Nephron progenitor cell (in vitro differentiated cells): ENCODE measurements at places on chromosomes 16 and 17.

GRCh38 chr17:39151150-39151942 lies at the start of gene PLXDC1:
Gene PLXDC1, minus strand, starts transcription at chr17:39151637. Its CDS starts 200 bp downstream, at chr17:39151437.
- peak; percentile 68 for DNase-seq

DNA sequence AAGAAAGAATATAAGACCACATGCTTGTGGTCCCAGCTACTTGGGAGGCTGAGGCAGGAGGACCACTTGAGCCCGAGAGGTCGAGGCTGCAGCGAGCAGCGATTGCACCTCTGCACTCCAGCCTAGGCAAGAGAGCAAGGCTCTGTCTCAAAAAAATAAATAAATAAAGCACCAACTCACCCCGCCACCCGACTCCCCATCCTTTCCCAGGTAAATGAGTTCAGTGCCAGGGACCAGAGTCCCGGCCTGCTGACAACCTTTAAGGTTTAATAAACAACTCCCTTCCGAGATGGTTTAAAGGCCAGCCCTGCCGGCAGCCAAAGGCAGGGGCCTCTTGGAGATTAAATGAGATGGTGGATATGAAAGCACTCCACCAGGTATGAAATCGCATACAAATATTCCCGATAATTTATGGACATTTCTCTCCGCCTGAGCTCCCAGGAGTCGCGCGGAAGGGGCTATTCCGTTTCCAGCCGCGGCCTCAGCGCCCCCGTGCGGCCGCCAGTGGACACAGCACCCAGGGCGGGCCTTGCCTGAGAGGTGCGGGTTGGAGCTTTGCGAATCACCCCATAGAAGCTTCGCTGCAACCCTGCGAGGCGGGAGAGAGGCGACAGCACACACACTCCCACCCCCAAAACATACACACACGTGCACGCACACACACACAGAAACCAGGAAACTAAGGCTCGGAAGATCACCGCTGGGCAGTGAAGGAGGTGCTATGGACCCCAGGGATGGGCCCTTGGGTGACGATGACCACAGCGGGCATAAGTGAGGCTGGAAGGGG lies 4.0 kb upstream of the RPL38 start:
- DNase-seq, result peak; percentile 86

- DNase-seq, result no peak
Measured at GRCh38 chr17:35963663-35964062, 17.6 kb downstream of the CCL16 start.

- DNase-seq, result no peak
Measured at GRCh38 chr17:66625311-66625767, 209.6 kb upstream of the CACNG5 start.

- no peak for DNase-seq
Measured at GRCh38 chr17:1839516-1839915, 9.7 kb downstream of the RPA1 start.

GRCh38 chr17:59431601-59432000 lies 100.1 kb downstream of the YPEL2 start:
- DNase-seq, result no peak

DNA sequence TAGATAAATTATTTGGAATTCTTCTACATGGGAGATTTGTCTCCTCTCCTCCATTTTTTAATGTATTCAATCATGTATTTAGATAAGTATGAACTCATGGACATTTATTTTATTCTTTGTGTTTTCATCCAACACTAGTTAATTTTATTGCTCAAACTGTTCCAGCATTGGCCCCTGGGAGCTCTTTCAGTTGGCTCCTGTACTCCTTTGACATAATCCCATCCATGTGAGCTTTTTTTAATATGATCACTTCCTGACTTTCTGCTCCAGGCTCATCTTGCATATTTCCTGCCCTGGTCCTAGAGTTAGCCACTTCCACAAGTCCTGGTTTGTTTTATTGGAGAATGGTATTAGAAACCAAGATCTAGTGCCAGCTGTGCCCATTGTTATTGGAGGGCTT lies 419.0 kb upstream of the CDH11 start:
- no peak for DNase-seq
